ENCODE measurements at places on chromosomes 7 and 10.

DNA sequence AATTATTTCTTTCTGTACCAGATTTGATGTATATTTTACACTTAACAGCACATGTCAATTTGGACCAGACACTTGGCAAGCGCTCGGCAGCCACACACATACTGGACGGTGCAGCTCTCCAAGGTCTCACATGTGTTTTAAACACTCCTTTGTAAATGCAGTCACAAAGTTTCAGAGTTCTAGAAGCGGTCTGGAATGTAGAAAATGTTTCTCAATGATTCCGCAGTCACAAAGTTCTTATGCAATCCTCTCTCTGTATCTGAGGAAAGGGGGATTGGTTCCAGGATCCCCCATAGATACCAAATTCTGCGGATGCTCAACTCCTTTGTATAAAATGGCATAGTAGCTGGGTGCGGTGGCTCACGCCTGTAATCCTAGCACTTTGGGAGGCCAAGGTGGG, 253.0 kb upstream of the GRB10 start:
- DNase-seq, result no peak

- no peak for DNase-seq
These were observed 3.2 kb upstream of the MTG1 start for GRCh38 chr10:133390597-133391248.

GRCh38 chr7:151245360-151246101, 3.0 kb downstream of the SMARCD3 start:
- no peak for DNase-seq

DNA sequence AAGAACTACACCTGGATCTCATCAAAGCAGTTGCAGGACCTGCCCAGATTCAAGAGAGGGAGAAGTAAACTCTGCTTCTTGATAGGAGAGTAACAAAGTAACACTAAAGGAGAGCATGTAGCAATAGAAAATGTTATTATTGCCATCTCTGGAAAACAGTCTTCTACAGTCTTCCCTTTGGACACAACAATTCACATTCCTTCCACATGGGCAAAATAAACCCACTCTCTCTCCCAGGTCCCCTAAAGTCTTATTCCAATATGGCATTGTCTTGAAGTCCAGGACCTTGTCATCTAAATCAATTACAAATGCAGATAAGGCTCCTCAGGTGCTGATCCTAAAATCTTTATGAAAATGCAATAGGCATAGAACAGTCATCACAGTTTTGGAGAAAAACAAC, 10.3 kb upstream of the WNT2 start:
- DNase-seq, result no peak

DNA sequence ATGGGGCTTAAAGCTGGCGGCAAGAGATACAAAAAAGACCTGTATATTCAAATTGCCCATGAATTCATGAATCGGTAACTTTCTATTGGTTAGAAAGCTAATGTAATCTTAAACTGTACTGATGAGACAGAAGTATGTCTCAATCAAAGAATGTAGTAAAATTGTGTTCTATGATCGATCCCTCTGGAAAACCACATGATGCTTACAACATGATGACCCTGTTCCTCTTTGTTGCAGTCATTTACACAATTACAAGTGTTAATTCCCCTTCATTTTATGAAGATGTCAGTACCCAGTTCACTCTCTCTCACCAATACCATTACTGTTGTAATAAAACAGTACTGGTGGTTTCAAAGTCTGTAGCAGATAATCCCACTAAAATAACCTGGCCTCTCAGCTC, 10.1 kb downstream of the KIF5B start:
- DNase-seq, result no peak

DNA sequence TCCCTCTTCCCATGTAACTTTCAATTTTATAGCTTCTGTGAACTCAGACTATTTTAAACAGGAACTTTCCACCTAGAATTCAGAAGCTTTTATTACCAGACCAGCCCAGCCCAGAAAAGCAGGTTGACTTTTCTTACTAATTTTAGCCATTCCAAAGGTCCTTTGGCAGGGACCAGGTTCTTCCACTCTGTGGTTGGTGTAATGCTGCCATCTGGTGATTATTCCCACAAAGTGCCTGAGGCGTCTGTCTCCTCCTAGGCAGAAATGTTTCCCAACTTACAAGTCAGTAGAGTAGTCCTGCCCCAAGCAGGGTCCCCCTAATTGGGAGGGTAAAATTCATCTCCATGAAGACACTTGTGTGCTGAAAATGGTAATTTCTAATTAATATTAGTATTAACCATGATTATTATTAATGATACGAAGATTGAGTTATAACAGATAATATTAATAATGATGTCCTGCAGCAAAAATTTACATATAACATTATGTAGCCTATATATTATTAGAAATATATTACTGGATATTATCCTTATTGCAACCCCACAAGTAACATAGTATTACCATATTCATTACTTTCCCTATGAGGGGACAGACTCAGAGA, 53.0 kb upstream of the PPP1R17 start:
- DNase-seq, result no peak

- DNase-seq, result no peak
These were observed 17.4 kb upstream of the CEP41 start for GRCh38 chr7:130458257-130458656.

GRCh38 chr7:129203050-129203741, 14.8 kb downstream of the SMO start:
- no peak for DNase-seq

GRCh38 chr7:117186218-117187010, 136.4 kb downstream of the WNT2 start:
- no peak for DNase-seq

- peak; percentile 53 for DNase-seq
These were observed 24.0 kb upstream of the HSPA12A start for GRCh38 chr10:116766241-116766827.

GRCh38 chr10:31926765-31927564, 1.7 kb downstream of the ARHGAP12 start:
- DNase-seq, result no peak

DNA sequence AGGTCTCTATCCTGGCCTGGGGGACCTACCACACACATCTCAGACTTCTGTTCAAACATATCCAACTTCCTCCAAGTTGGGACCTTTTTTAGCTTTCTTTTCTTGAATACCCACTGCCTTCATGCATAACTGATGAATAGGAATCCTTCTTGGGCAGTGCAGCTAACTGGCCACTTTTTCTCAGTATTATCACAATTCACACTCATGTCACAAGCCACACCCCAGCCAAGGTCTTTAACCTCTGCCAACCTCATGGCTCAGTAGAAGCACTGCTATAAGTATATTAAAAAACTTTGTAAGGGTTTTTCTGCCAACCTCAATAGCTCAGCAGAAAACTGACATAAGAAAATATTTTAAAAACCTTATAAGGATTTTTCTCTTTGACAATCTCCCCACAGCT, 44.5 kb downstream of the HHEX start:
- DNase-seq, result no peak

DNA sequence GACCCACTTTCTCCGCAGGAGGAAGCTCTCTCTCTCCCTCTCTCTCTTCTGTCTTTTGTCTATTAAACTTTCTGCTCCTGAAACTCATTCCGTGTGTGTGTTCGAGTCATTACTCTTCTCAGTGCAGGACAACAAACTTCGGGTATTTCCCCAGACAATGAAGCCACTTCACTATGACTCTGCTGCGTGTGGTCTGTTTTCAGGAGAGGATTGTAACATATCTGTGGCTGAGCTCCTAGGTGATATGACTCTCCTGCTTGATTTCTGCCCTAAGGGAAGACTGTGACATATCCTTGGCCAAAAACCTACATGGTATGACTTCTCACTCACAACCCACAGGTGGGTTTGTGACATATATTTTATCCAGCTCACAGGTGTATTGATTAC, 39.9 kb upstream of the ZNF107 start:
- no peak for DNase-seq

GRCh38 chr10:17365402-17365801, 89.0 kb downstream of the ST8SIA6 start:
- no peak for DNase-seq

- DNase-seq, result peak; percentile 22
These were observed 382.7 kb downstream of the RPS24 start for GRCh38 chr10:78416031-78417011.

GRCh38 chr10:111233439-111233838, 156.6 kb downstream of the ADRA2A start:
- no peak for DNase-seq

DNA sequence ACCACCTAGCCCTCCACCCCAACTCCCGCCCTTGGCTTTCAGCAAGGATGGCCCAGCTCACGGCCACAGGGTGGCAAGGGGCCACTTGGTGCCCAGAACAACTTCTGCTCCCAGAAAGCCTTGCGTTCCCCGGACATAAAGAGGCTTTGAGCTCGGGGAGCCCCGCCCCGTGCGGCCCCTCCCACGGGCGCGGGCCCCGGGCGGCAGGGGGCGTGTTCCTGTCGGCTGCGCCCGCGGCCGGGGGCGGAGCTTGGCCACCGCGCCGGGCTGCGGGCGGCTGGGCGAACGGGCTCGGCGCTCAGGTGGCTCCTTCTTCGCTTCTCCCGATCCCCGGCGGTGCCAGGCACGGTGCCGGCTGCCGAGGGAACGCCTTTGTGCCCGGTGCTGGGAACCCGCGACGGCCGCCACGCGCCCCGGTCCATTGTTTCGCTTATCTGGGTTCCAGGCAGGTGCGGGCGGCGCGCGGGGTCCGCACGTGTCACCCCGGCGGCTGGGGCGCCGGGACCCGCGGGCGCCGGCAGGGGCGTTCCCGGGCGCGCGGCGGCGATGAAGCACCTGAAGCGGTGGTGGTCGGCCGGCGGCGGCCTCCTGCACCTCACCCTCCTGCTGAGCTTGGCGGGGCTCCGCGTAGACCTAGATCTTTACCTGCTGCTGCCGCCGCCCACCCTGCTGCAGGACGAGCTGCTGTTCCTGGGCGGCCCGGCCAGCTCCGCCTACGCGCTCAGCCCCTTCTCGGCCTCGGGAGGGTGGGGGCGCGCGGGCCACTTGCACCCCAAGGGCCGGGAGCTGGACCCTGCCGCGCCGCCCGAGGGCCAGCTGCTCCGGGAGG, at the start of gene NFE2L3:
Gene NFE2L3 (plus strand): TSS at position 246 of the 829 bp plus-strand sequence. CDS start 301 bp downstream, at position 547.
- peak; percentile 80 for DNase-seq

DNA sequence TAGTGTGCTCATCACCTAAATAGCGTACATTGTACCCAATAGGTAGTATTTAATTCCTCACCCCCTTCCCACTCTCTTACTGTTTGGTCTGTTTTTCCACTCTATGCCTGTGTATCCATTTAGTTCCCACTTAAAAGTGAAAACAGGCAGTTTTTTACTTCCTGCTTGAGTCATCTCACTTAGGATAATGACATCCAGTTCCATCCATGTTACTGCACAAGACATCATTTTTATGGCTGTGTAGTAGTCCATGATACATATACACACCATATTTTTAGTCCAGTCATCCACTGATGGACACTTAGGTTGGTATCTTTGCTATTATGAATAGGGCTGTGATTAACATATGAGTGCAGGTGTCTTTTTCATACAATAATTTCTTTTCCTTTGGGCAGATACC, 10.1 kb downstream of the STK17A start:
- no peak for DNase-seq

- no peak for DNase-seq
These were observed 23.8 kb upstream of the FZD1 start for GRCh38 chr7:91240376-91240941.

DNA sequence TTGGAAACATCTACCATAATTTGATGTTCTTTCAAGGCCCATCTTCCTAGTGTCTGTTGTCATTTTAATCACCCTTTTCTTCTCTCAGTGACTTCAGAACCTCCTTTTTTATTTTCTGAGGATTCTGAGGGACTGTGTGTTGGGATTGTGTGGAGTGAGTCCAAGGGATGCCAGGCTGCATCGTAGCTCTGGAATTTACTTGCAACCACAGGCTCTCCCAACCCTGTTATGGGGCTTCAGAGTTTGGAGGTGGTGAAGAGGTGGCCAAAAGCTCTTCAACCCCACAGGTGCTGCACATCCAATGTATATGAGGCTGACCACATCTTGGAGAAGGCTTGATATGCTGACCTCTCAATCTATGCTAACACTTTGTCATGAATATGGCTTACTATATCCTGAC, 79.5 kb upstream of the GPR141 start:
- DNase-seq, result no peak

- DNase-seq, result peak; percentile 96
These were observed at the start of gene ARHGAP12 for GRCh38 chr10:31928549-31929260. TSS of gene ARHGAP12 (minus strand) at chr10:31928831. CDS start at chr10:31908855, 19,976 bp downstream.

DNA sequence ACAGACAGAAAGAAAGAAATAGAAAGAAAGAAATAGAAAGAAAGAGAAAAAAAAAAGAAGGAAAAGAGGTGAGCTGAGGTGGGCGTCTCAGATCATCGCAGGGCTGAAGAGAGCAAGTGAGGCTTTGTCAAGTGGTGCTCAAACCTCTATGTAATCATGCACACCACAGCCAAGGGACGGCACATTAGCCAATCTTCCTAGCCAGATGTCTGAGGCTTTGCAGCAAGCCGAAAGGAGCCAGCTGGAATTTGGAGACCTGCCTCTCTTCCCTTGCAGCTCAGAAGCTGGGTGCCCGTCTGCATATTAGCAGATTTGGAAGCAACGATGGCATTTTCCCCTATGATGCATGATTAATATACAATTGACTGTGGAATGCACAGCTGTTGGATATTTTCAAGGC, 52.5 kb downstream of the ADRA2A start:
- no peak for DNase-seq

GRCh38 chr7:137925091-137925490, 76.8 kb downstream of the CREB3L2 start:
- no peak for DNase-seq

DNA sequence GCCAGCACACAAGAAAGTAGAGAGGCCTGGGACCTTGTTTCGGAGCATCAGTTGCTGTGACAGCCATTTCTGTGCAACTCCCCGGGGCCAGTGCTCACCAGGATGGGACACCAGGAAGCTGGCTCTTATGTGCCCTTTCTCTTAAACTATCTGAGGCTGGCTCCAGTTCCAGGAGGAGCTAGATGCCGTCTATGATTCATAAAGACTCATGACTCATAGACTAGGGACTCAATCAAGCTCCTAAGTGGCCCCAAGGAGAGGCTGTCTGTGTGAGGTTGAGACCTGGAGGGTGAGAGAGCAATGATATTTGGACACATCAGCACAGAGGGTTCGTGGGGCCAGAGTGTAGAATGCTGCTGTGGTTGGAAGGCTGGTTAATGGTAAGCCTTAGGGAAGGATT, 580.1 kb downstream of the CCSER2 start:
- DNase-seq, result no peak

GRCh38 chr10:51270936-51271530, 196.7 kb downstream of the PRKG1 start:
- DNase-seq, result no peak

DNA sequence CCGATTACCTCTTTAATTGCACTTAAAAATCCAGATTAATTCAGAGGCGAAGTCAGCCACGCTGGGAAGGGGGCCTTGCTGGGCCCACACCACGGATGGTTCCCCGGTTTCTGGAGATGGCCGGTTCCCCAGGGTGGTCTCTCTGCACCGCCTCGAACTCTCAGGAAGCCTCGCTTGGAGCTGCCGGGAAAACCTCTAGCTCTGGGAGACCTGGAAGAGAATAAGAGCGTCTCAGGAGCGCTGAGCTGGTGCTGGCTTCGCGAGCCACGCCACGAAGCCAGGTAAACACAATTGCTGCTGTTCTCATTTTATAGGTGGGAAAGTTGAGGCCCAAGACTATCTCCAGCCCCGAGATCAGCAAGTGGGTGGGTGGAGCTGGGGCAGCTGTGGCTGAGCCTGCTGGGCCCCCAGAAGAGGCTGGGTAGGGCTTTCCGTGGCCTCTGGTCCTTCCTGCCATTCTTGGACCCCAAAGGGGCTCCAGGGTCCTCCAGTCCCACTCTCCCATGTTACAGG, 110.4 kb downstream of the MICALL2 start:
- DNase-seq, result no peak

GRCh38 chr7:98860071-98860470, 9.7 kb downstream of the TMEM130 start:
- no peak for DNase-seq

Data from cardiac septum (tissue), 1 donor.